ENCODE measurements at places on chromosomes 1 and 21.

DNA sequence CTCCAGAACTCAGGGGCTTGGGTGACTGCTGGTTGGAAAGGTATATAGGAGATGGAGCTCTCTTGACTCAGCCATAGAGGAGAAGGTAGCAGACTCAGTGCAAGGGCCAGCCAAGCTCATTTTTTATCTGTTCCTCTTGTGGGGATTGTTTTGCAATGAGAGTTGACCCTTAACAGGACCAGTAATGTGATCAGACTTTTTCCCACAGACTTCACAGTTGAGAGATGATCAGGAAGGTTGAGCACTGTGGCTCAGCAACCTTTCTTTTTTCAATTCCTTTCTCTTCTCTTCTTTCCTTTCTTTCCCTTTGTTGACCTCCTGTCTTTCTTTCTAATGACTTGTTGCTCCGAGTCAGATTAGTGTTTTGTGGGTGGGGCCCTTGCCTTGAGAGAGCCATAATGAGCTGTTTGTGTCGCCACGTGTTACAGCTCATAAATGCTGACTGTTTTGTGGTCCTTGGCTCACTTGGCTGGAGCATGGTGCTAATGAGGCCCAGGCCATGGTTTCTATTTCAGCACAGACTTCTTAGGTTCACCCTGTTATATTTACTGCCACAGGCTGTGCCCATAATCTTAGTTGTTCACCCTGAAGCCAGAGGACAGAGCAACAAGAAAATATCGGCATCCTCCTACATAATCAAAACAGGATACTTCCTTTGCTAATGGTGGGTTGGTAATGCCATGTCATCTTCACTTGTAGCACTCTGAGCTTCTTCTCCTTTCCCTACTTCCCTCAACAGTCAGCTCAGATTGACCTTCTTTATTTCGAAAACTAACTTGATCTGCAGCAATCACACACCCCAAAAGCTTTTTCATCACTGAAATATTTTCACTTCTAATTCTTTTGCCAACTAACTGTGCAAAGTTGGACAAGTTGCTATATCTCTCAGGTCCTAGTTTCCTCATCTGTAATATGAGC lies 13.9 kb downstream of the ADAM30 start:
- no peak for DNase-seq

DNA sequence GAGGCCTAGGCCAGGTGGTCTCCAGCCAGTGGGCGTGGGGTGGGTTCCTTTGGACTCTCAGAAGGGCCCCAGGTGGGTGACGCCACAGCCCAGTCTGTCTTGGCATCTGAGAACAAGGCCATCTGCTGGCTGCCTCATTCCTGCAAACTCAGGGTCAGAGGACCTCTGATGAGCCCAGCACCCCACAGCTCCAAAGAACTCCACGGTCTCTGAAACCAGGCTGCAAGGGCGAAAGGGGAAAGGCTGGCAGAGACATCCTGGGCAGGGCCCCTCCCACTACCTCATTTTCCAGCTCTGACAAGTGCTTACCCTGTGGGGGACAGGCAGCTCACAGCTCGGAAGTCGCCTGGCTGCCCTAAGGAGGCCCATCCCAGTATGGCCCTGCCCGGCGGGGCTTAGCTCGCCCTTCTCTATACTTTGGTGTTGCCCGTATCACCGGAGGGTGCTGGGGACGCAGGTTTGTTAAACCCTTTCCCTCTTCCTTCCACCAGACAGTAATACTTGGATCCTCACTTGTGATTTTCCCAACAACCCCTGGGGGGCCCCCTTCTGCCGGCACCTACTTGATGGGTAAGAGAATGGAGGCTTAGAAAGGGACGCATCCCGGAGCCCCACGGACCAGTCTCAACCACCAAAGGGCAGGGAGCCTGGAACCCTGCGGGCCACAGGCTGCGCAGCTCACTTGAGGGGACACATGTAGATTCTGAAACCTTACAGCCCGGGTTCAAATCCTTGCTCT lies 10.9 kb upstream of the EDN2 start:
- peak; percentile 45 for DNase-seq

- DNase-seq: no peak
Measured at GRCh38 chr1:206847946-206848345, 17.5 kb upstream of the IL20 start.

GRCh38 chr1:20496241-20496661 lies 10.2 kb upstream of the CAMK2N1 start:
- peak; percentile 99 for DNase-seq

GRCh38 chr1:205615789-205616188 lies 16.0 kb downstream of the ELK4 start:
- DNase-seq: no peak

GRCh38 chr1:15001317-15001915 lies 152.1 kb upstream of the TMEM51 start:
- peak; percentile 57 for DNase-seq

DNA sequence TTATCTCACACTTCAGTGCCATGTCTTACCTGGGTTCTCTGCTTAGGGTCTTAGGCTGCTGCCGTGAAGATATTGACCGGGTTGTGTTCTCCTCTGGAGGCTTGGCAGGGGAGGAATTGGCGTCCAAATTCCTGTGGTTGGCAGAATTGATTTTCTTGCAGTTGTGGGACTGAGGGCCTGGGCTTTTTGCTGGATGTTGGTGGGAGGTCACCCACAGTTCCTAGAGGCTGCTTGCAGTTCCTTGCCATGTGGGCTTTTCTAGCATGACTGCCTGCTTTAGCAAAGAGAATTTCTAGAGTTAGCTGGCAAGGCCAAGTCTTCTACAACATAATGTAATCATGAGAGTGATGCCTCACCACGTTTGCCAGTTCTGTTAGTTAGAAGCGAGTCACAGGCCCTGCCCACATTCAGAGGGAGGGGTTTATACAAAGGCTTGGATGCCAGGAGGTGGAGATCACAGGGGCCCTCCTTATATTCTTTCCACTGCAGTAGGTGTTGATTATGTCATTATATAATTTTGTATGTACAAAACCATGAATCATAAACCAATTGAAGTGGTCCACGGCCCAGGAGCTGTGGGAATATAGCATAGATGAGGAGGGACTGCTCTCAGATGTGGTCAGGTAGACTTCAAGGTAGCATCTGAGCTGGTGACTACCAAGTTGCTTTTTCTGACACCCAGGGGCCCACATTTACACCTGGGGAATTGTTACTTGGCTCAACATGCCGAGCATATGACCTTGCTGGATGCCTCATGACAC lies 6.6 kb downstream of the UBL4B start:
- DNase-seq: peak; percentile 70

DNA sequence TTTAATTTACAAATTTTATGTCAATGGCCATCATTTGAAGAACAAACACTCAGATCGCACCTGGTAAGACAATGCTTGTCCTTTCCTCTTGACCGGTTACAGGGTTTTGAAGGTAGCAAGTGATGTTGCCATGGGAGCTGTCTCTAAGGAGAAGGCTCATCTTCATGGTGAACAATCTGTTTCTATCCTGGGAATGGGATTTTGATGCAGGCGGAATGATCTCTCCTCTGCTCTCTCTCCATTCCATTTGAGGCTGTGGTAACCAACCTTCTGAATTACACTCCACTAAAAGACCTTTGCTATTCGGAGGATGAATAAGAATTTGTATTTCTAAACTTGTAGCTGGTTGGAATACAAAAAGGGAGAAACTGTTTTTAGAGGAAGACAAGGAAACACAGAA lies 57.9 kb upstream of the SLC5A9 start:
- DNase-seq: no peak

DNA sequence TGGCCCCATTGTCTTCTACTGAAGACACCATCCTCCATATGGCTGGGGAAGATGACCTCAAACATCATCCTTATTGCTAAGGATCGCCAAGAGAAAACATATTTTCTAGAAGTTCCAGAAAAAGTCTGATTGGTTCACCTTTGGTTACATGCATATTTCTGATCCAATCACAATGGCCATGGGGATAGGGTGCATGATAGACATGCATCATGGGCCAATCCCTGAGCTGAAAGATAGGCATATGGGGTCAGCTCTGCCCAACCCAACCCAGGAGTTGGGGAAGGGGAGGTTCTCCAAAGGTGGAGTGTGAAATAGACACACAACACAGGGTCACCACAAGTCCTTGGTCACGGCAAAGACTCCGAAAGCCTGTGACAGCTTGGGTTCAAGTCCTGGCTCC lies 276.3 kb upstream of the TMEM51 start:
- no peak for DNase-seq

GRCh38 chr1:209491031-209491430 lies 92.5 kb upstream of the CAMK1G start:
- DNase-seq: no peak

DNA sequence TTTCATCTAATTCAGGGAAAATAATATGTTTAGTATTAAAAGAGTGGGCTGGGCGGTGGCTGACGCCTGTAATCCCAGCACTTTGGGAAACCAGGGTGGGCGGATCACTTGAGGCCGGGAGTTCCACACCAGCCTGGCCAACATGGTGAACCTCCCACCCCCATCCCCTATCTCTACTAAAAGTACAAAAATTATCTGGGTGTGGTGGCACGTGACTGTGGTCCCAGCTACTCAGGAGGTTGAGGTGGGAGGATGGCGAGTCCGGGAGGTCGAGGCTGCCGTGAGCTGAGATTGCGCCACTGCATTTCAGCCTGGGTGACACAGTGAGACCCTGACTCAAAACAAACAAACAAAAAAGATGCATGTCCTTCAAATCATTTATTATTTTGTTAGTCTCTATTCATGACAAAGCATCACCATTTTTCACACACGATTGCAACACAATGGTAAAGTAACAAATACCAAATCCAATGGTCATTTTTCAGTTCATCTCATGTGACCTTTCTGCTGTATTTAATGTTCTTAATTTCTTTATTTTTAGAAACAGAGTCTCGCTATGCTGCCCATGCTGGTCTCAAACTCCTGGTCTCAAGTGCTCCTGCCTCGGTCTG lies 1.0 kb downstream of the MSH4 start:
- no peak for DNase-seq

DNA sequence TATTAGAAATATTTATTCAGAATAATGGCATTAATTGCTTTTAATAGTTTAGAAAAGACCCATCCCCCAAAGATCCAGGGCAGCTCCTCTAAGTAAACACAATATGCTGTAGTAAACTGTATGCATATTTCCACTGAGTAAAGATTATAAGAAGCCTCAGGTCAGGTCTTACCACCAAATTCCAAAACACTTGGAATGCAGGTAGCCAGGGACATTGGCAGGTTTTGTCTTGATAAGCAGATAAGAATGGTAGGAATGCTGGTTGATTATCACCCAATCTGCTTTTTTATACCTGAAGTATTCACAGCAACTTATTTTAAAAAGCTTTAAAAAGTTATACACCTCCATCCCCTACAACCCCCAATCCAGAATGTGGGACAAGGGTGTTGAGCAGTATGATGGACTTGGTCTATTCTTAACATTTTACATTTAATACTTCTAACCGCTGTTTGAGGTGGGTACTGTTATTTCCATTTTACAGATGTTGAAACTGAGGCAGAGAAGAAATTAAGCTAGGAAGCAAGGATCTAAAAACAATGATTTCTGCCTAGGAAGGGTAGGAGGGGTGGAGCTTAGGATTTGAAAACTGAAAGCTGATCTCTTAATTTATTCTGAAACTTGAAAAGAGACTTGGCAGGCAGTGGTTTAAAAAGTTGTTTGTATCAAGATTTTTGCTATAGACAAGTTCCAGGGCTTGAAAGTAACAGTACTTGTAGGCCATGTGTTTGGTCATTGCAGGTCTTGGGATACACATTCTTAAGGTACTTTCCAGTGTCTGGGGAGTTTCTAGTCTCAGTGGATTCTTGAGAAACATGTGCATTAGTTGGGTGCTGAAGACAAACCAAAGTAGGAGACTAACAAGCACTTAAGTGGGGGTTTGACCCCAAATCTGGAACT lies 15.6 kb upstream of the THEM4 start:
- DNase-seq: peak; percentile 67

DNA sequence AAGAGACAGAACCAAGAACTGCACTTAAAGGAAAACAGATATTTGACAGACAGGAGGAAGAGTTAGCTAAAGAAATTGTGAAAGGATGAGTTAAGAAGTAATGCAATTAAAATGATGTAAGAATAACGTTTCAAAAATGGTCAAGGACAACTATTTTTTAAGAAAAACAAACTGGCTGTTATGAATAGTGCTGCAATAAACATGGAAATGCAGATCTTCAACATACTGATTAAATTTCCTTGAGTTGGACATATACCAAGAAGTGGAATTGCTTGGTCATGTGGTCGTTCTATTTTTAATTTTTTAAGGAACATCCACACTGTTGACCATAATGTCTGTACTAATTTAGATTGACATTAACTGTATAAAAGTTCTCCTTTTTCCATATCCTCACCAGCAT lies 23.1 kb upstream of the PHTF1 start:
- DNase-seq: no peak

- no peak for DNase-seq
Measured at GRCh38 chr1:42824481-42825035, 7.4 kb upstream of the SVBP start.

DNA sequence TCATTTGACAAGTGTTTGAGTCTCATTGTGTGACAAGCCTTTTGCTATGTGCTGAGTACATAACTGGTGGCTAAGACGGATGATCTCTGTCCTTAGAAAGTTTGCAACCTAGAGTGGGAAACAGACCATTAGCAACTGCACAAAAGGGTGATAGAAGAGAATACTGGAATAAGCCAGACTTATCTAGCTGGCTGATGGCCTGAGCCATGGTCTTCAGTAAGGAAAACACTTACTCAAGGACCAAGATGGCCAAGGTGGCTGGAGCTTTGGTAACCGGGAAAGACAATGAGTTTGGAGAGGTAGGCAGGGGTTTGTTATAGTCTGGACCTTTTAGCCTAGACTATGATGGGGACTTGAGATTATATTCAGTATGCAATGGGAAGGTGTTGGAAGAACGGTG lies 1.6 kb upstream of the TAF12 start:
- no peak for DNase-seq

DNA sequence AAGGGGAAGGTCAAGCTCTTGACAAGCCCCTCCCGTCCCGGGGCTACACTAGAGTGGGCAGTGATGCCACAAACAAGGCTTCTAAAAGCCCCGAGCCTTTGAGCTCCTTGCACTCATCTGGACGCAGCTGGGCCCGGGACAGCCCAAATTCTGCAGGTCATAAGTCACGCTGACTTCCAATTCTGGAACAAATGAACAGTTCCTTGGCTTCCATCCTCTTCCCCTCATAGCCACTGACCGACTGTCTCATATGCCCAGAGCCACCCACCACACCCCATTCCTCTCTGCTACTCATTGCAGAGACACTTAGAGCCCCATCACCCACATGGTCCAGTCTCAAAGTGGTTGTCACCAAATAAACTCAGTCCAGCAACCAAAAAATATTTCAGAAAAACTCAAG lies 32.8 kb upstream of the PRELP start:
- no peak for DNase-seq

DNA sequence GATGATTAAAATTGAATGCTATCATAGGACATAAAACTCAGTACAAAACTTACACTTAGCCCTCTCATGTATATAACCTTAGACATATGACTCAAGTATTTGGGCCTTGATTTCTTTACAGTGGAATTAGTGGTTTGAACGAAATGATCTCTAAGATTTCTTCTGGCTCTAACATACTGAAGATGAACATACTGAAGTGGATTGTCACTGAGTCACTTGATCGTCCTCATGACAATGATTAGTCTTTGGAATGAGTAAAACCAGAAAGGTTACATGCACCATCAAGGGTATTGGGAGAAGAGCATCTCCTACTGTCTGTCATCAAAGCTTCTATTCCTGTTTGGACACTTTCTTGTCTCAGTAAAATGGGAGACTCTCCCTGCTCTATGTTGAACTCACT lies 17.4 kb downstream of the FMN2 start:
- DNase-seq: no peak
